ENCODE measurements at places on chromosomes 16 and 17.

GRCh38 chr16:27330542-27330941 lies 16.8 kb downstream of the IL4R start:
- no peak for DNase-seq

GRCh38 chr16:4169415-4169814 lies 53.2 kb upstream of the ADCY9 start:
- DNase-seq, result no peak

DNA sequence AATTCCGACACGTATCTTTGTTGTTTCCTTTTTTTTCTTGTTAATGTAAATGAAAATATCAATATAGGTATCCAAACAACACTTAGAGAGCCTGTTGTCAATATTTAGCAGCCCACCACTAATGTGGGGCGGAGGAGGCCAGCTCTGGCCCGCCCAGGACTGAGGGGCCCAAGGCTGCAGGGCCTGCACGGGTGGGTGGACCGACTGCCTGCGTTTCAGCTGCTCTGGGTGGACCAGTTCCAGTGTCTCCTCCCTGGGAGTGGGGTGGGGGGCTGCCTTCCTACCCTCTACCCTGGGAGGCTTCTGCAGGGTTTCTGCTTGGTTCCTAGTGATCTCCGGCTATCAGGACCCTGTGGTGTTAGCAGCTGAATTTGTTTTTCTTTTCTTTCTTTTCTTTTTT lies 15.9 kb upstream of the ADGRG1 start:
- DNase-seq, result no peak

DNA sequence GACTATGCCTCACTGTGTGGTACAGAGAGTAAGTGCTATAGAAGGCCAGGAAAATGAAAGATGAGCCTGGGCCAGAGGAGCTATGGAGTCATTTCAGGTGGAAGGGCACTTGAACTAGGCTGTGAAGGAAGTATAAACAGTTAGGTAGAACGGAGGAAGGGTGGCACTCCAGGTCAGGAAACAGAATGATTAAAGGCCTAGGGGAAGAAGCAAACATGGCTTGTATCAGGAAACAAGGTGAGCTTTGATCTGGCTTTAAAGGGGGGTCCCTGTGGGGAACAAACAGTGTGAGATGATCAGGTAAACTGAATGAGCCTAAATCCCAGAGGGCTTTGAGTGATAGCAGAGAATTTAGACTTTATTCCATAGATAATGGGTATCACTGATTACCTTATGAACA lies 16.9 kb downstream of the MAP3K3 start:
- DNase-seq, result no peak

DNA sequence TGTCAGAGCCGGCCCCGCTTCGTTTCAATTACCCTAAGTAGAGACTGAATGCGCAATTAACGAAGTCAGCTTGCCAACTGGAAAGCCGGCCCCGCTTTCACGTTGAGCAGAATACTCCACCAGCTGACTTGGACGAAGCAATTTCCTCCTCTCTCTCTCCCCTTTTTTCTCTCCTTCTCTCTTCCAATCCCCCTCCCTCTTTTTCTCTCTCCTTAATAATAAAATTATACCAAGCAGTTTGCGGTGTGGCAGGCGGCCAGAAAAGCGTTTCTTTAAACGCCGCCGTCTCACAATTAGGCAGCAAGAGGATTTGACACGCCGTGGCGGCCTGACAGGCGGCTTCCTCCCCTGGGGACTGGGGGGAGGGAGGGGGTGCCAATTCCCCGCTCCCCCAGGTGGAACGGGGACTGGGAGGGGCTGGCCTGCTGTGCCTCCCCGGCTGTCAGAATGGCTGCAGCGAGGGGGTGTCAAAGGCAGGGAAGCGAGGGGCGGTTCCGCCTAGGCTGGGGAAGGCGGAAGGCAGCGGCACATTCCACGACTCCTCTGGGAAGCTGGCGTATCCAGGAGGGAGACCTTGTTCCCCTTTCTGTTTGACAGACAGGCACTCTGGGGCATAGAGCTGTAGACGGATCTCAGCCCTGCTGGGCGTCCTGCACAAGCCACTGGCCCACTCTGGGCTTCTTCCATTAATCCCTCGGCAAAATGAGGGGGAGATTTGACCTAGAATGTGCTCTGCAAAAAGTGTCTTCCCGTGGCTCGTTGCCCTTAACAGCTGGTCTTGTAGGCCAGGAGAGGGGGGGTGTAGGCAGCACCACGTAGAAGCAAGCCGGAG lies 52.7 kb downstream of the SREBF1 start:
- DNase-seq, result no peak

DNA sequence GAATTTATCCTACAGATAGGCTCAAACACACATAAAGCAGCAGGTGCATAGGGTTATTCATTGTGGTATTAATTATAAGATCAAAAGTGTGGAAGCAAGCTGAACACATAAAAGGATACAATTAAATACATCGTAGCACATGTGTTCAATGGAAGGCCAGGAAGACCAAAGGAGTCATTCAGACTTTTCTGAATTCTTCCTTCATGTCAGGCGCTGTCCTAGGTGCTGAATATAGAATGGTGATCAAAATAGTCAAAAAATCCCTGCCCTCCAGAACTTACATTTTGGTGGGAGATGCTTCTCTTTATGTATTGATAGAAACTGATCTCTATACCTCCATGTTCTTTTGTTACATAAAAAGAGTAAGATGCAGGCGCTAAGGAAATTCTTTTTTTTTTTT lies 439.0 kb upstream of the ASIC2 start:
- DNase-seq, result no peak

DNA sequence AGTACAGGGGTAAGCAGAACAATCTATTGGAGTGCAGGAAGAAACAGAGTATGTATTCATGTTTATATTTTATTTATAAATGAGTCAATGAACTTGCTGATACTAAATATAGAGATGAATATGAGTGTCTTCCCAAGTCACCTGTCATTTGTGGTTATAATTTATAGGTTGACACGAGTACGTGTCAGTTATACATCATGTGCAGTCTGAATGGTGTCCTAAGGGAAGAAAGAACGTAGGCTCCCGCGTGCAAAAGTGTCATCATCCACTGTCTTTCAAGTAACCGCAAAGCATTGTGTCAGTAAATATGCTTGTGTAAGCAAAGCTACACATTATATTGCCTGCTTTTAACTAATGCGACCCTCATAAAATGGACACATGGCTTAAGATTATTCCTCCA lies 786.1 kb downstream of the KCNJ2 start:
- DNase-seq, result no peak

GRCh38 chr17:55770196-55770870 lies 19.5 kb downstream of the PCTP start:
- DNase-seq, result no peak
